ENCODE measurements at places on chromosomes 13 and 19.

GRCh38 chr19:40358773-40359172 is 10.3 kb downstream of the PLD3 start:
- DNase-seq: peak; percentile 23

DNA sequence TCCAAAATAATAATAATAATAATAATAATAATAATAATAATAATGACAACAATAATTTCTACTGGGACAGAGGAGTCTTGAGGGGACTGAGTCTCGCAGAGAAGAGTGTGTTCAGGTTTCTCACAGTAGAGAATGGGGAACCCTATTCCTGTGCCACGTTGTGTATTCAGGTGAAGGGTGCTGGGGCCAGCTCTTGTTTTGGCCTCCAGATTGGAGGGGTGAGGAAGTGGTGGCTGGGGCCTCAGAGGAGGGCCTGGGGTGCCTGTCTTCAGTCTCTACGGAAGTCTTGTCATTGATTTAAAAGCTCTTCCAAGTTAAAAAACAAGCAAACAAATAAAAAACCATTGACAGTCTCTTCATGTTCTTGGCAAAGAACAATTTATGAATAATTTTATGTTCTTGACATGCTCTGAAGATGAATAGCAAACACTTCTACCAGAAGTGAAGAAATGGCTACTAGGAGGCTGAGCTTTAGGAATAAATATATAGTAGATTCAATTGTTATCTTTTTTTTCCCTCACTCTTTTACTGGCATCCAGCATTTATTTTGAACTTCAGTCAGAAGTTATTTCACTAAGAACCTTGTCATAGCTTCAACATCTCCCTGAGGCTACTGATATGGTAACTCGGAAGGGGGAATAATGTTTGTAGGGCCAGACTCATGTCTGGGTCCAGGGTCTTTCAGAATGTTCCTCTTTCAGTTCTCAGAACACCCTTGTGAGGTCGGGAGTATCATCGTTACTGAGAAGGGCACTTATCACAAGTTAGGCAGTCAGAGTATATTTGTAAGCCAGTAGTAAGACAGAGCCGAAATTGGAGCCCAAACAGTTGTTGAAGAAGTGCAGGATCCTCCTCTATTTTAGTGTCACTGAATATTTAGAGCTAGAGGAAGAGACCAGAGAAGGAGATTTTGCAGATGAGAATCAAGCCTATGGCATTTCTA is 13.1 kb downstream of the LRCH1 start:
- DNase-seq: no peak

DNA sequence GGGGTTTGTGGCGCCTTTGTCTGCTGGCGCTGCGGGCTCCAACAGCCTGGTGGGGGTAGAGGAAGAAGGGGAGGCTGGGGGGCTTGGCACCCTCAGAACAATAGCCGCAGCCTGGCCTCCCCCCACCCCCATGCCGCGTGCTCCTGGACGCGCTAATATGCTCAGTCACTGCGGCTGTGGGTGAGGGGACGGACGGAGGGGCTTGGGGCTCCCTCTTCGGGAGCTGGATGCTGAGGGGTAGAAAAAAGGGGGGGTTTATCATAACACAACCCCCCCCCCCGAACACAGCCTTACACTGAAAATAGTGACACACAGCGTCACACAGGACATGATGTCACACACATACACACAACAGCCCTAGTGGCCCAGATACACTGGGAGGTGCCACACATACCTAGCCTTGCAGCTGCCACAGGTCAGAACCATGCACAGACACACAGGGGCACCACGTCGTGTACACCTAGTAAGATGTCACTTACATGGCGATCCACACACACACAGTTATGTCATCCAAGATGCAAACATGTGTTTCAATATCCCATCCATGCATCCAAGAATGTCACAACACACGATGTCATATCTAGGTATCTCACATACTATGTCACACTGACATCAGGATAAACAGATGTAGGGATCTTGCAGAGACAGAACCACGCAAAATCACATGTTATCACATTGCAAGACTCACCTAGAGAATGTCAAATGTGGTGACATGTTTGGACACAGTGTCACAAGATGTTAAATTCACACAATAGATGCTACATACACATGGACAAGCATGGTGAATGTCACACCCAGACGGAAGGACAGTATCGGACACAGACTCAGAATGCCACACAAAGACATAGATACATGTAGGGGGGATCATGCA is 806 bp downstream of the MAST1 start:
- no peak for DNase-seq

DNA sequence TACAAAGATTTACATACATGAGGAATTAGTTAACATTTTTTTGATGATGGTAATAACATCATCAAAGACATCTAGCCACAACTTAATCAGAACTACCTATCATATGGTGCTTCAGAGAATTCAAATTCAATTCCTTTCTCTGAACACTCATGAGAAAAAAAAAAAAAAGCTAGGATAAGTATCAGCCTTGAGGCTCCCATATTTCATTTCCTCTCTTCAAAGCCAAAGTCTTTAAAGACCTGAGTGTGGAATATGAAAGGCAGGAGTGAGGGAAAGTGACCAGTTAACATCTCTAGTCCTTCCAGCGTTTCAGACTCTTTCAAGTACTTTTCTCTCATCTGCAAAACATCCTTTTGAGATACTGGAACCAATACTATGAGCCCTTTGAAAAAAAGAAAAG is 137.5 kb downstream of the DCLK1 start:
- DNase-seq: no peak

GRCh38 chr13:102651392-102651791 is 43.5 kb downstream of the METTL21C start:
- DNase-seq: no peak

GRCh38 chr19:14471436-14472187 is 3.5 kb downstream of the PTGER1 start:
- no peak for DNase-seq

DNA sequence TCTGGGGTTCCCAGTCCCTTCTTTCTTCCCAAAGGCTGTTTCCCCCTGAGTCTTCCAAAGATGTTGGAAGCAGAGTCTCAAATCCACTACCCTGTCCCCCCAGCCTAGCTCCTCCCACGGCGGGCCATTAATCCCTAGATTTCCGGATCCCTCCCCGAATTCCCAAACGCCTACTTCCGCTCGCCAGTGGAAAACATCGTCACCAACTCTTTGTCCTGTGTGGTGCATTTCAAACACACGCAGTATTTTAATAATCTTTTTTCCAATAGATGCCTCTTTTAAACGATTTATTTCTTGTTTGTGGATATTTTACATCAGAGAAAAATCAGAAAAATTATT is 610 bp downstream of the ZNF791 start:
- peak; percentile 42 for DNase-seq

GRCh38 chr13:110258876-110259631 is 47.9 kb downstream of the COL4A1 start:
- no peak for DNase-seq

DNA sequence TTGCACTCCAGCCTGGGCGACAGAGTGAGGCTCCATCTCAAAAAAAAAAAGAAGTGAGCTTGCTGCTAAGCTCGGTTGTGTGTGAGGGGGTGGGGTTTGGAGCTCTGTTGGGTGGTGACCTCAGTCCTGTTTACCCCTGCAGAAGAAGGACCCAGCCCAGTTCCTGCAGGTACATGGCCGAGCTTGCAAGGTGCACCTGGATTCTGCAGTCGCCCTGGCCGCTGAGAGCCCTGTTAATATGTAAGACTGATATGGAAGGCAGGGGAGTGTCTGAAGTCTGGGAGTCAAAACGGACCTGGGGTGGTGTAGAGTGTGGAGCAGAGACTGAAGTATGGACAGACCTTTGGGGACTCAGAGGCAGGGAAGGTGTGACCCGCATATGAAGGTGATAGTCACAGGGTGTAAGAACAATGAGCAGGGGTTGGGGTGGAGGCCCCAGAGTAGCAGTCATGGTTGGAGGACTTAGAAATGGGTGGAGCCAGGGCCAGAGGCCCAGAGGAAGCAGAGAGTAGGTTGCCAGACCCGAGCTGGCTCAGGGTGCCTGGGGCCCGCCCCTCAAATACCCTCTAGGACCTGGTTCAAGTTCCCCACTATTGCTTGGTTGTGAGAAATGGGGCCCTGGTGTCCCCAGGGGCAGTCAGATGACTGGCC is 13.2 kb downstream of the CLASRP start:
- DNase-seq: no peak

GRCh38 chr13:53144826-53145225 is 116.2 kb downstream of the OLFM4 start:
- no peak for DNase-seq

DNA sequence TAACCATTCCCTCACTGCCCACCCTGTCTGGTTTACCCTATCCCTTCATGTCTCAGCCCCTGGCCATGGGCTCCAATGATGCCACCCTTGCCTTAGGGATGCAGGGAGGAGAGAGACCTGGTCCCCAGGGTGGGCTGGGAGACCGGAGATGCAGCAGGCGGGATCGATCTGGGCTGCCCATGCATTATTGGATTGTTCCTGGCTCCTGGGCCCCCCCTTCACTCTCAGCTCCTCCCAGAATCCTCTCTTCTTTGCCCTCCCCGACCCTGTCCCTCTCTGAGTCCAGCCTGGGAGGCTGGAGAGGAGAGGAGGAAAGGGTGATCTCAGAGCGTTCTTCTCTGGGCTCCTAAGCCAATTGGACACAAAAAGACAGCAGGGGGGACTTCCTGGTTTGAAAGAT is 5.8 kb downstream of the KASH5 start:
- DNase-seq: no peak

DNA sequence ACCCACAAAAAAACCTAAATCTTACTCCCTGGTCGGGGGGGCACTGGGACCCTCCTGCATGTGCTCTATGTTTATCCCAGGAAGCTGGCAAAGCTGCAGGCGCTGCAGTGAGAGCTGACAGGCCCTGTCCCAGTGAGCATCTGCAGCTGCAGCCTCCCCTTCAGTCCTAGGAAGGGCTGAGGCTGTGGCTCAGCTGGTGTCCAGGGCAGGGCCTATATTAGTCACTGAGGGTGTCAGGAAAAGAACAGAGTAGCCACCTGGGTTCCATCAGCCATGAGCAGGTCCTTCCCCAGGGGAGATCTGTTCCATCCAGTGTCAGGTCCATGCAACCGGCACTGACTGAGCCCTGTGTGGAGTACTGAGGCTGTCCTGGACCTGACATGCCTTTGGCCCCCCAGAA is 120.5 kb downstream of the TNFRSF19 start:
- no peak for DNase-seq

- DNase-seq: no peak
Observed at GRCh38 chr13:75651013-75651412, 14.9 kb downstream of the LMO7 start.

DNA sequence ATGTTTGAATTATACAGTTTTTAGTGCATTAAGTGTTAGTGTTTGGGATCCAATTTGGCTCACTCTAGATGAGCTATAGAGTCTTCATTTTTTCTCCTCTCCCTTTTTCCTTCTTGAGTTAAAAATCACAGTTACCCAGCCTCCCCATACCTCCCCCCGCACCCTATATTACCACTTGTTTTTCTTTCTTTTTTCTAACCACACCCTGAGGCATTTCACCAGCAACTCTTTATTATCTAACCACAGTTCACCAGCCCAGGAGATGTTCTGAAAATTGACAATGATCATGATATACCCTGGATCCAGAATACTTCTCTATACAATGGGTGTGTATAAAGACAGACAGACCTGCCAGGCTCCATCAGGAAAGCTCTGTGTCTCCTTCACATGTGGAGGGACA is 86.5 kb upstream of the UBL3 start:
- no peak for DNase-seq

- no peak for DNase-seq
Observed at GRCh38 chr13:67069117-67069767, 160.9 kb downstream of the PCDH9 start.

DNA sequence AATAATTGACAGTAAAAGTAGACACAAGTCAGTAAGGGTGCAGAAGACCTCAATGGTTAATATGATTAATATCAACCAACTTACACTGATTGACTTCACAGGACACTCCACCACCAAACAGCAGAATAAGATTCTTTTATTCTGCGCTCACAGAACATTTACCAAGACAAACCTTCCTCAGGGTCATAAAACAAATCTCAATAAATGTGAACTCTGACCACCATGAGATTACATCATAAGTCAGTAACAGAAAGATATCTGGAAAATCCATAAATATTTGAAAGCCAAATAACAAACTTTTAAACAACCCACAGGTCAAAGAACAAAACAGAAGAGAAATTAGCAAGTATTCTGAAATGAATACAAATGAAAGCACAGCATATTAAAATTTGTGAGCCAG is 99.7 kb downstream of the SPACA7 start:
- no peak for DNase-seq

GRCh38 chr19:46786236-46787039 is 2.0 kb downstream of the SLC1A5 start:
- DNase-seq: no peak

DNA sequence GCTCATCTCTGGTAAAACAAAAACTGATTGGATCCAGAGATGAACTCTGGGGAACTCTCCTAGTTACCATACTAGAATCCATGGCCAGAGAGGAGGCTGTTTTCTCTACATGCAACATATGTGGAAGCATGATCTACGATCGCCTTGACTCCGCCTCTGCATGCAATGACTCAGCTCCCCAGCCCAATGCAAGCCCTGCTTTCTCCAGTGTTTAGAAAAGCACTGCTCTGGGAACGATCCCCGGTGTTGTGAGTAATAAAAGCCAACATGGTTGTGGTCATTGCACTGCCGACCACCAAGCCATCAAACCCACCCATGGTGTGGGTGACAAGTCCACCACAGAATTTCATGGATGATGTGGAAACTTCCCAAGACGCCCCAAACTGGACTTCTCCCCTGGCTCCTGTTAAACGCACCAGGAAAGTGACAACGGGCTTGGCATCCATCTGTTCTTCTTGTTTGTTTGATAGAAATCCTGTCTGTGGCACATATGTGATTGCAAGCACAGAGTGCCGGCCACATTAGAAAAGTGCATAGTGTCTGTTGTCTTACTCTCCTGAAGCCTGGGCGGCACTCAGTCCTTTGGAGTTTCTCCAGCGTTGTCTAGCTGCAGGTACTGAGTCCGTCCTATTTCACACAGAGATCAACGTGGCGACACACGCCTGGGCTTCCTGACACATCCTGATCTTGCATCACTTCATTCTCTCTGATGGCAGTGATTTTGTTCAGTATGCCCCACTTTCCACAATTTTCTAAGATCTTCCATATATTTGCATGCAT is 36.4 kb upstream of the VSTM2B start:
- DNase-seq: no peak

GRCh38 chr19:19471682-19472081 is 43.7 kb downstream of the TSSK6 start:
- no peak for DNase-seq

- no peak for DNase-seq
Observed at GRCh38 chr13:36829753-36830152, 10.7 kb downstream of the RFXAP start.

GRCh38 chr13:25657157-25657556 is 285.4 kb downstream of the ATP8A2 start:
- DNase-seq: no peak

- no peak for DNase-seq
Observed at GRCh38 chr13:40800559-40800958, 11.1 kb downstream of the SLC25A15 start.
